CD4-positive, alpha-beta T cell treated with Interleukin-21 for 1 hour (primary cell): ENCODE measurements at places on chromosomes 1 and 21.

DNA sequence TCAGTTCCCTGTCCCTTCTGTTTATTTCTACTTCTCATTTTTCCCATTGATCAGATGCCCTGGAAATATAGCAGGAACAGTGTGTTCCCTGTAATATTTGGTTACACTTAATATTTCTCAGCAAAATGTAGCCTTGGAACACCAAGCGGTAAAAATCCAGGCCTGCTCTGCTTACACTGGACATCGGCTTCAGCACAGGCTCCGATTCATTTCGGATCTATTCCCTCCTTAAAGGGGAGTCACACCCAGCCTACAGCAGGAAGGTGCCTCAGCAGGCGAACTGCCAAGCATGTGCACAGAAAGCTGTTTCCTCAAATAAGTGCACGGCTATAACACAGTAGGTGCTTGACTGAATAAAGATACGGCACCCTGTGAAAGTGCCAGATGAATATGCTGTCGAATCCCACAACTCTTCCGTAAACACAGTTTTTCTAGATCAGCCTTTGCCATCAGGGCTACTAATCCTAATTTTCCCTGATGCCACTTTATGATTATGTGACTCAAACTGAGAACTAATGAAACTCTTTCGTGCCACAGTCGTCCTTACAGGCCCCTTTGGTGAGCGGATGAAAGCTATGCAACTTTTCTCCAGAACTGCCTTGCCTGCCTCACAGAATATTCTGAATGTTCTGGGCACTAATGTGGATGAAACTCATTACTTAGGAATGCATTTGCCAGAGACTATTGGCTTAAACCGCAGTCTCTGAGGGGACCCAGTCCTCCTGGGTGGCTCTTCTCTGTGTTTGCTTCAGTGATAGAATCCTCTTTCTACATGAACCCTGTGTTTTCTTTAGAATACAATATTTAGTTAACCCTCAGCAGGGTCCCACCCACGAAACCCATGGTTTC is 275.5 kb upstream of the RUNX1 start:
- DNase-seq = no peak

DNA sequence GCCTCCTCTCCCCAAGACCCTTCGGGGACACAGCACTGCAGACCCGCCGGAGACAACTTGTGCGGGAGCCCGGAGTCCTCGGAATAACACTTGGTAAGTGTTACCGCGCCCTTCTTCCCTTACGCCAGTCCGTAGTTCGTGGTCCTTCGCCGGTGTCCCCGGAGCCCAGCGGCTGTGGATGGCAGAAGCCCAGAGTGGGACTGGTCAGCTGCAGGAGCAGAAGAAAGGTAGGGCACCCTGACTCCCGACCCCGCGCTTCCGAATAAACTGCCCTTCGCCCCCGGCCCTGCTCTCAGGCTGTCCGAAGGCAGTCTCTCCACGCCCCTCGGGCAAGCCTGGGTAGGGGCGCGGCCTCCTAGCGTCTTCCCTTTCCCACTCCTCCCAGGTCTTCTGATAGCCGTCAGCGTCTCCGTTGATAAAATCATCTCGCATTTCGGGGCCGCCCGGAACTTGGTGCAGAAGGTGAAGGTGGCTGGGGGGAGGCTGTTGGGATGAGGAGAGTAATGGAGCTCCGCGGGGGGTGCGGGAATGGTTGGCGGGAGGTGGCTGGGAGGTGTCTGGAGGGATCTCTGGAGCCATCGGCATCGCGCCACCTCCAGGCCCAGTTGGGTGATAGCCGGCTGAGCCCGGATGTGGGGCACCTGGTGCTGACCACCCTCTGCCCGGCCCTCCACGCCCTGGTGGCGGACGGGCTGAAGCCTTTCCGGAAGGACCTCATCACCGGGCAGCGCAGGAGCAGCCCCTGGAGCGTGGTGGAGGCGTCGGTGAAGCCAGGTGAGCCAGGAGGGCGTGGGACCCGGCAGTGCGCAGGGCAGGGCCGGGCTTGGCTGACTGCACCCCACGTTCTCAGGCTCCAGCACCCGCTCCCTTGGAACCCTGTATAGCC is 4.3 kb downstream of the RUSC1 start:
- DNase-seq = no peak

DNA sequence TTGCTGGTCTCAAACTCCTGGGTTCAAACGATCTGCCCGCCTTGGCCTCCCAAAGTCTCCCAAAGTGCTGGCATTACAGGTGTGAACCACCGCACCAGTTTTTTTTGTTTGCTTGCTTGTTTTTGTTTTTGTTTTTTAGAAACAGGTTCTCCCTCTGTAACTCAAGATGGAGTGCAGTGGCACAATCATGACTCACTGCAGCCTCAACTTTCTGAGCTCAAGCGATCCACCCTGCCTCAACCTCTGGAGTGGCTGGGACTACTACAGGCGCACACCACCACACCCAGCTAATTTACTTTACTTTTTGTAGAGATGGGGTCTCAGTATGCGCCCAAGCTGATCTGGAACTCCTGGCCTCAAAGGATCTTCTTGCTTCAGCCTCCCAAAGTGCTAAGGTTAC is 47.3 kb upstream of the USP1 start:
- DNase-seq = no peak

- DNase-seq = no peak
Observed at GRCh38 chr1:155134322-155134721, 1.3 kb upstream of the SLC50A1 start.

- no peak for DNase-seq
Observed at GRCh38 chr1:3865606-3866160, 8.4 kb downstream of the DFFB start.

- DNase-seq = no peak
Observed at GRCh38 chr1:112247036-112247597, 148.9 kb upstream of the CTTNBP2NL start.
